ENCODE measurements at places on chromosomes 5 and 9. TPM values are rescaled to one million over a fixed set of nuclear protein-coding genes. Genes with fewer than 3 reads are reported as not detected.

- no peaks in the 10 kb centered on the region for H3K4me1 ChIP-seq
- H3K4me3 ChIP-seq = no peak overlapping the region
- peak overlapping the region; percentile 50 for H3K27ac ChIP-seq
- H3K36me3 ChIP-seq = no peaks in the 10 kb centered on the region
These were observed 52.1 kb upstream of the PITX1 start for GRCh38 chr5:135085936-135086725.

DNA sequence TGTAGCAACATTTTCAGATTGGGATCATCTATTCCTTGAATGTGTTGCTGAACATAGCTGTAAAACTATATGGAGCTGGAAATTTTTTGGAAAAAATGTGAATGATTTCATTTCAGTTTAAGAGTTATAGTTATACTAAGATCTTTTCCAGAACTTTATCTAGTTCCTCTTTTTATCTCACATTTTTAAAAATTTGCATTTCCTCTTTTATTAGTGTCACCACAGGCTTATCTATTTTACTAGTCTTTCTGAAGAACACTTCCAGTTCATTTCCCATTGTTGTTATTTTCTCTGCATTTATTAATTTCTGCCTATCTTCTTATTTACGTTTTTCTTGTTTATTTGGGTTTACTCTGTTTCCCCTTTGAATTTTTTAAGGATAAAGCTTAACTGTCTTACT, 46.0 kb upstream of the FSTL4 start:
- no peaks in the 10 kb centered on the region for H3K4me1 ChIP-seq
- no peaks in the 10 kb centered on the region for H3K27me3 ChIP-seq

DNA sequence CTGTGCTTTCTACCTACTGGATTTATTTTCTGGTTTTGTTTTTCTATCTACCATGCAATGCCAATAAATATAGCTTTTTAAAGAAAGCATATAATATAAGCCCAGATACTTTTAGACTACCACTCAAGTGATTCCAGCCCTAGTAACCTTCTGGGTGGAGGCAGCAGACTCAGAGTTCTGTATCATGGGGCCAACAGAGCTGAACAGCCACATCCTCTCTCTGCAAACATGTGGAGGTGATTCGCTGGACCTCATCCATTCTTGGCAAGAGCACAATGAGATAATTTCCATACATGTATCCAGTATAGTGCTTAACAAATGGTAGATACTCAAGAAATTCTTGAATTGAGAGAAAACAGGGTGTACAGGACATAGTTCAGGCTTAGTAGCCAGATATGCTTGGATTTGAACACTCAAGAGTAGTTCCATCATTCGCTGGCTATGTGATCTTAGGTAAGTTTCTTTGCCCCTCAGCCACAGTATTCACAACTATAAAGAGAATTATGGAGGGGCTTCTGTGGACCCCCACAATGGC, 124.5 kb downstream of the ASTN2 start:
- no peaks in the 10 kb centered on the region for H3K36me3 ChIP-seq
- H3K4me1 ChIP-seq = peaks cover 7% of the 10 kb centered on the region
- no peak overlapping the region for H3K27ac ChIP-seq
- no peaks in the 10 kb centered on the region for H3K27me3 ChIP-seq
- no peak for DNase-seq

- peaks cover 15% of the 10 kb centered on the region for H3K4me1 ChIP-seq
- no peaks in the 10 kb centered on the region for H3K36me3 ChIP-seq
- peak; percentile 46 for DNase-seq
- H3K4me3 ChIP-seq = peak overlapping the region; percentile 83
- no peaks in the 10 kb centered on the region for H3K27me3 ChIP-seq
These were observed 4.4 kb upstream of the ST6GALNAC6 start for GRCh38 chr9:127903557-127904475.

The PCDHA9 gene
- 1.4 TPM for total RNA-seq

The GABRP gene
- total RNA-seq = not detected

The FBP2 gene
- not detected for total RNA-seq

DNA sequence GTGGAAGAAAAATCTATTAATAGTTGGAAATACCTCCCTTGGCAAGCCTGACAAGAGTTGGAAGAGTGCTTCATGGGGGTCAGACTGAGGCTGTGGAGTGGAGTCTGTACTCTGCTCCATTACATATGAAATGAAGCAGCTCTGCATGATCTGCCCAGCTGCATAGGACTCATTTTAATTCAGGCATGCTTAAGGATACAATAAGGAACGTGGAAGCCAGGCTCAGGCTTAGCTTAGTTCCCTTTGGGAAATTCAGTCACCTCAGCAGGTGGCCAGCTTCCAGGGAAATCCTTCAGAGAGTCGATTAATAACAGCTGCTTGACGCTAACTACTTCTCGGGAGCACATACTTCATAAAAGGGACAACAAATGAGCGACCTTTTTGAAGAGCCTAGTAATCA, 1672.9 kb upstream of the WWC1 start:
- peaks cover 6% of the 10 kb centered on the region for H3K4me1 ChIP-seq
- DNase-seq = no peak
- H3K4me3 ChIP-seq = no peak overlapping the region
- no peaks in the 10 kb centered on the region for H3K27me3 ChIP-seq

The SNX24 gene
- 19.3 TPM for total RNA-seq

DNA sequence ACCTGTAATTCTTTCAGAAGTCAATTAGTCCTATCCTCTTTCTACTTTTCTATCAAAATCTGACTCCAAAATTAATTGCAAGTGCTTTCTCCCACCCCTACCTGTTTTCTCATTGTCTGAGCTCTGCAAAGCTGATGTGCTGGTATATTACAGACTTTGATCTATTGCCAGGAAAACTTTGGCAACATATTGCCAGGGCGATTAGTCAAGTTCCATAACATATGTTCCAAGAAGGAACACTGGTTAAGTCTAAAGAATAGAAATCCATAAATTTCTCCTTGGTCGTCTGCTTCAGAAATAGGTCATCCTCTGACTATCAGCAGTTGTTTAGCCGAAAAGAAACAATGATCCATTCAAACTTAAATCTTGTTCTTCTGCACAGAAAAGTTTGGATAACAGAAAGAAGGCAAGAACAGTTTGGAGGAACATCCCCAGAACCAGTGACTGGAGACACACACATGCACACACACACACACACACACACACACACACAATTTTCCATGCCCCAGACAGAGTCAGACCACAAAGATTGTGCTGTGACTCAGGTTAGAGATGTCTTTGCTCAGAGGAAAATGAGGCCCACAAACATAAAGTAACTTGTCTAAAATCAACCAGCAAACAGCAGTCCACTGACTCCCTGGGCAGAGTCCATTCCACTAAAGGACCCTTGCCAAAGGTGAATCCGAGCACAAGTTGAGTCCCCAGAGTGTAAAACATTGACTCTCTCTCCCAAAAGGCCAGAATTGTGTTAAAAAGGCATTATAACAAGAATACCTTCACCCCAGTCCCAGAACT, 202.1 kb downstream of the DEPDC1B start:
- no peak overlapping the region for H3K4me3 ChIP-seq
- H3K4me1 ChIP-seq = peaks cover 12% of the 10 kb centered on the region
- H3K36me3 ChIP-seq = no peaks in the 10 kb centered on the region
- H3K27me3 ChIP-seq = no peaks in the 10 kb centered on the region

DNA sequence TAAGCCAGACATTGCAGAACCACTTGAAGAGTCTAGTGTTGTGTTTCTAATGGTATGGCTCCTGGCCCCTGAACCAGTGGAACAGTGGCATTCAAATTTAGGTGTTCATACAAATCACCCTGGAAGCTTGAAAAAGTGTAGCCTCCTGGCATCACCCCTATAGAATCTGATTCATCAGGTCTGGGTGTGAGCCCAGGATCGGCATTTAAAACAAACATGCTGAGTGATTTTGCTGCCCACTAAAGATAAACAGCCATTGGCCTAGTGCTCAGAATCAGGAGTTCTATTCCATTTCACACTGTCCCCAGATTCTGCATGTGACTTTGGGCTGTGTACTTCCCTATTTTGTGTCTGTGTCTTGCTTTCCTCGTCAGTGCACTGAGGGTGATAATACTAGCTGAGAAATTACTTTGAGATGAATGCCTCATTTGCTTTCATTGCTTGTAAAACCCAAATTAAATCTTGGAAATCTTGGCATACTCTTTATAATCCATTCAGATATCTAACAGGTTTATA, 241.5 kb upstream of the CLINT1 start:
- no peak overlapping the region for H3K27ac ChIP-seq
- no peaks in the 10 kb centered on the region for H3K27me3 ChIP-seq
- no peak for DNase-seq
- H3K4me1 ChIP-seq = no peaks in the 10 kb centered on the region
- no peak overlapping the region for H3K4me3 ChIP-seq

DNA sequence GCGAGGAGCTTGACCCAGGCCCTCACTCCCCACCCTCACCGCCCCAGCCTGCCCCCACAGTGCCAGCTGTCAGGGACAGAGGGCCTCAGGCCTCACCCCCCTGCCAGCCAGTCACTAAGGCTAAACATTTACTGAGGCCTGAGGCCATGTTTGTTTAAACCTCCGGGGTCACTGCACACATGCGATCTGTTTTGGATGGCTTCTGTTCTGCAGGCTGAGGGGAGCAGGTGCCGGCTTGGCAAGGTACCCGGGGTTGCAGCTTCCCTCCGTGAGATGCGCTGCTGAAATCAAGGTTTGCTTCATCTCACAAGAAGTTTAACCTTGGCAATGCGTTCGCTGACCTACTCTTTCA, 103.3 kb upstream of the BOD1 start:
- peaks cover 14% of the 10 kb centered on the region for H3K4me1 ChIP-seq
- H3K27ac ChIP-seq = no peak overlapping the region
- H3K4me3 ChIP-seq = no peak overlapping the region
- peaks cover 65% of the 10 kb centered on the region for H3K27me3 ChIP-seq

- peak overlapping the region; percentile 90 for H3K27ac ChIP-seq
- peak overlapping the region; percentile 82 for H3K4me3 ChIP-seq
- peaks cover 55% of the 10 kb centered on the region for H3K4me1 ChIP-seq
- H3K27me3 ChIP-seq = peaks cover 2% of the 10 kb centered on the region
- DNase-seq = peak; percentile 31
These were observed 343.1 kb downstream of the ZSWIM6 start for GRCh38 chr5:61675015-61675692.
